Cortex of kidney (tissue), 1 donor: ENCODE measurements at places on chromosomes 7 and 10.

DNA sequence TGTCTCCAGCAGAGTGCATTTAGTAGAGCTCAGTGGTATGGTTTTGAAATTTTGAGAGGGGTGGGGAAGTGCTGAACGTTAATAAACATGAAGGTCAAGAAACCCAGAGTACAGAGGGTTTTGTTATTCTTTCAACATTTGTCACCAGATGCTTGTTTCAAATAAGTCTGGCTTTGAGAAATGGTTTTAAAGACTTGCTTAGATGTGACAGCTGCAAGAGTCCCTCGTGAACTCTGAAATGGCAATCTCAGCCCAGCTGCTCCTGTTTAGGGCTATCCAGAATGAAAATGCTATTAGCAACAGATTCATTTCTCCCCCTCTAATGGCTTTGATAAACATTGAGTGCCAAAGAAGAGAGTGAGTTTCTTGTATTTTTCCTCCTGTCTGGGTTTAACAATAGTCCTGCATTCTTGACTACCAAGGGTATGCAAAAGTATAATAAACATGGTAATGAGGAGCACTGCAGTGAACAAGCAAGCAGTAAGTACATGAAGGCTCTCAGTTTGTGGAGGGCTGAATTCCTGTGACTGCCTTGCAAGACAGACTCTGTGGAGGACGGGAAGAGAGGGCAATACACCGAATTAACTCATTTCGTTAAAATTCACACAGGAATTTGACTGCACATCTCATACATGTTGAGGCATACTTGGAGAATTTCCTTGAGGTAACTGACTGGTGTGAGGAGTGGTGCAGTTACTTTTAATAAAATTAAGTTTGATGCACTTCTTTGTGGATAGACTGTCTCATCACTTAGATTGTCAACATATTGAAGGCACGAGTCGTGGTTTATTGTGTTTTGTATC is 490.9 kb downstream of the REEP3 start:
- DNase-seq = no peak

GRCh38 chr10:74529205-74529604 is 297.2 kb upstream of the KAT6B start:
- DNase-seq = no peak

DNA sequence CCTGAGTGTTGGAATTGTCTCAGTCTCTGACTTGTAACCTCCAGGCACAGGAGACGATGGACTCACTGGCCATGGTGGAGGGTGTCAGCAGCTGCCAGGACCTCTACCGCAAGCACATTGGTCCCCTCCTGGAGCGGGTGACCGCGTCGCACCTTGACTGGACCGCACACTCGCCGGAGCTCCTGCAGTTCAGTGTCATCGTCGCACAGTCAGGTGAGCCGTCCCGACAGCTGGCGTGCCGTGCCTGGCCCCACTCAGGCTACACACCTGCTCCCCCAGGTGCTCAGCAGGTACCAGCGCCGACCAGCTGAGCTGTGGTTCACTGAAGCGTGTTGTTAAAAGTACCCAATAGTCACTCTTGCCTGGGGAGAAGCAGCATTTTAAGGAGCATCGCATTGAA is 36.7 kb upstream of the PRKAR1B start:
- no peak for DNase-seq

DNA sequence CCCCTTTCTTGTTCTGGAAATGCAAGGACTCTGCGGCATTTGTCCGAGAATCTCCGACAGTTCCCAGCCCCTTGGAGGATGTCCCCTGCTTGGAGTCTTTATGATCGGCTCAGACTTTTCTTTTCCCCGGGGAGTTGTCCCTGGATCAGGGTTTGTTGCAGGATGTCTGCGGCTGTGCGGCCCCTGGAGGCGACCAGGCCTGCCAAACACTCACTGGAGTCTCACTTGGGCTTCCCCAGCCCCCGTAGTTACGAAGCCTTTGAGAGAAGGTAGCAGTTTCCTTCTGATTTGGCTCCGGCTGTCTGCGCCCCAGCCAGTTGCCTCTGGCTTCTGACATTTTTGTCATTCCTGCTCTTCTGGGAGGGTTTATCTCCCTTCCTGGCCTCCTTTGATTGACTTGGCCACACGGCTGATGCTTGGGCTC is 16.1 kb downstream of the COL26A1 start:
- DNase-seq = no peak

DNA sequence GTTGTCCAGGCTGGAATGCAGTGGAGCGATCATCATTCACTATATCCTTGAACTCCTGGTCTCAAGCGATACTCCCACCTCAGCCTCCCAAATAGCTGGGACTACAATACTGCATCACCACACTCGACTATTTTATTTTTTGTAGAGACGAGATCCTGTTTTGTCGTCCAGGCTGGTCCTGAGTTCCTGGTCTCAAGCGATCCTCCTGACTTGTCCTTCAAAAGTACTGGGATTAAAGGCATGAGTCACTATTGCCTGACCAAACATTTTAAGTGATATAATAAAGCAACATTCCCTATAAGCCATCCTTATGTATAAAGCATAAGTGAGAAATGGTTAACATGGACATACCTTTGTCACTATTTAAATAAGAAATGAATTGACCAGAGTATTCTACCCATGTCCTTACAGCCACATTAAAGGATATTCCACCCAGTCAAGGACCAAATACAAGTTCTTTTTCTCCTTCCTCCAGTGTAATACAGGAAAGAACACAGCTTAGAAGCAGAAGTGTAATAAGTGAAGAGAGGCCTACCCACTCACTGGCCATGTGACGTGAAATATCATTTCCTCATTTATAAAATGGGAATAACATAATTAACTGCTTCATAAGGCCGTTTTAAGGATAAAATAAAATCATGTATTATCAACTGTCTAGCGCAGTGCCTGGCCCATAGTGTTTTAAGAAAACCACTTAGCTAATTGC is 82.0 kb downstream of the DOCK4 start:
- no peak for DNase-seq

- DNase-seq = no peak
Measured at GRCh38 chr10:24806262-24806661, 82.6 kb upstream of the ARHGAP21 start.

- no peak for DNase-seq
Measured at GRCh38 chr10:7218968-7219367, 191.9 kb downstream of the SFMBT2 start.

DNA sequence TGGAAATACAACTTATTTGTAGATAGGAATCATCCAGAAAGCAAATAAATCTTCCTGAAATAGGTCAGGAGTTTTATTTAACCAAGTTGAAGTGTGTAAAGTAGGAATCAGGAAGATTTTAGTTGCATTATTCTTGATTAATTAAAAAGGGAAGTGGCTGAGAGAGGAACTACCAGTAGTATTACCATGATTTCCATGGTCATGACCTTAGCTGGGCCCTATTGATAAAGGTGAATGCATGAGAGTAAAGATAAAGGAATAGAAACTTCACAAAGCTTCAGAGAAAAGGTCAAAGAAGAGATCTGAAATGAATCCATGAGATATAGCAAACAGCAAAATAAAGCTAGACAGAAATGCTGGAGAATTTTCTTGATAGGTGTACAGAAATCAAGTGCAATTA is 46.2 kb upstream of the DLX6 start:
- DNase-seq = no peak

GRCh38 chr7:50598460-50599343 is 33.5 kb upstream of the DDC start:
- no peak for DNase-seq

GRCh38 chr10:127150136-127150535 is 46.3 kb downstream of the INSYN2A start:
- DNase-seq = no peak

DNA sequence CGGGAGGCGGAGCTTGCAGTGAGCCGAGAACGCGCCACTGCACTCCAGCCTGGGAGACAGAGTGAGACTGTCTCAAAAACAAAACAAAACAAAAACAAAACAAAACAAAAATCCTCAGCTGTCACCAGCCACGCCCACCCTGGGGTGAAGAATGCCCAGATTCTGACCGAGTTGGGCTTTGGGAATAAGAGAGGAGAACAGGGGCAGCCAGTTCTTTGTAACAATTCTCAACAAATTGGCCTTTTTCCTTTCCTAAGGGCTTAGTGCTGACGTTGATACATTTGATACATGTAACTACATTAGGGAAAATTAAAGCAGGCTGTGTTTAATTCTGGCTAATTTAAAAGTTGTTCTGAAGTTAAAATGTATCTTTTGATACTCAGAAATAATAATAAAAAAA is 121.0 kb downstream of the EPC1 start:
- no peak for DNase-seq

DNA sequence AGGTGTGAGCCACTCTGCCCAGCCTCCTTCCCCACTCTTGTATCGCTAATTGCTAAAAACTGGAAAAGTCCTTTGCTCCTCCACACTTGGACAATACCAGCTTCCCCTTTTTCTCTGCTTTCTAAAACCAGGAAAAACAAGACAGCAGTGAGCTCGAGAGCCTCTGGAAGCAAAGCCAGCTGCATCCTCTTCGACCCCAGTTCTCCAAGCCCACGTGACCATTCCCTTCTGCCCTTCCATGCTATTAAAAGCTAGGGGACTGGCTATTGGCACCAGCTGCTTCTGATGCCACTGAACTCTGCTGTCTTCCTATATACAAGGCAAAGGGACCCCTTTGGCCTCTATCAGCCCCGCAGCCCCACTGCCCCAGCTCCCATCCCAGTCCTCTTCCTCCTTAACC is 92.2 kb downstream of the SPDYE5 start:
- DNase-seq = no peak

DNA sequence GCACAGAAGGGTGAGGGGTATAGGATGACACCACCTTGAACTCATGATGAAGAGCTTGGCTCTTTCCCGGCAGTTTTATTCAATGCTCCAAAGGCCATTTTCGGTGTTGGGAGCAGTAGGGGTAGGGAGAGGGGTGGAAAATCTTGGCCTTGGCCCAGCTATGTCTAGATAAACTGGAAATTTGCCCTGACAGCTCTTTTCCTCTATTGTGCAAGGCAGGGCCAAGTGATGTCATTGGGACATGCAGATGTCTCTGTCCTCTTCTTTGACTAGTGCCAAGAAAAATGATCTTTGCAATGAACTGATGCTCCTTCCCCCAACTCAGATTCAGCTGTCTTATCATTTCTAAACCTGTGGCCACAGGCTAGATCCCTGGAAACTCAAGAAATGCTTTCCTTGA is 27.7 kb upstream of the PRKCQ start:
- DNase-seq = no peak

GRCh38 chr7:87886875-87887274 is 10.6 kb downstream of the DBF4 start:
- no peak for DNase-seq

DNA sequence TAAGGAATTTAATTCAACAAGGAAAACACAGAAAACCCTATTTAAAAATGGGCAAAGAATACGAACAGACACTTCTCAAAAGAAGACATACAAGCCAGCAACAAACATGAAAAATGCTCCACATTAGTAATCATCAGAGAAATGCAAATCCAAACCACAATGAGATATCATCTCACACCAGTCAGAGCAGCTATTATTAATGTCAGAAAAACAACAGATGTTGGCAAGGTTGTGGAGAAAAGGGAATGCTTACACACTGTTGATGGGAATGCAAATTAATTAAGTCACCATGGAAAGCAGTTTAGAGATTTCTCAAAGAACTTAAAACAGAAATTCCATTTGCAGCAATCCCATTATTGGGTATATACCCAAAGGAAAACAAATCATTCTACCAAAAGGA is 55.2 kb downstream of the GCC1 start:
- no peak for DNase-seq

DNA sequence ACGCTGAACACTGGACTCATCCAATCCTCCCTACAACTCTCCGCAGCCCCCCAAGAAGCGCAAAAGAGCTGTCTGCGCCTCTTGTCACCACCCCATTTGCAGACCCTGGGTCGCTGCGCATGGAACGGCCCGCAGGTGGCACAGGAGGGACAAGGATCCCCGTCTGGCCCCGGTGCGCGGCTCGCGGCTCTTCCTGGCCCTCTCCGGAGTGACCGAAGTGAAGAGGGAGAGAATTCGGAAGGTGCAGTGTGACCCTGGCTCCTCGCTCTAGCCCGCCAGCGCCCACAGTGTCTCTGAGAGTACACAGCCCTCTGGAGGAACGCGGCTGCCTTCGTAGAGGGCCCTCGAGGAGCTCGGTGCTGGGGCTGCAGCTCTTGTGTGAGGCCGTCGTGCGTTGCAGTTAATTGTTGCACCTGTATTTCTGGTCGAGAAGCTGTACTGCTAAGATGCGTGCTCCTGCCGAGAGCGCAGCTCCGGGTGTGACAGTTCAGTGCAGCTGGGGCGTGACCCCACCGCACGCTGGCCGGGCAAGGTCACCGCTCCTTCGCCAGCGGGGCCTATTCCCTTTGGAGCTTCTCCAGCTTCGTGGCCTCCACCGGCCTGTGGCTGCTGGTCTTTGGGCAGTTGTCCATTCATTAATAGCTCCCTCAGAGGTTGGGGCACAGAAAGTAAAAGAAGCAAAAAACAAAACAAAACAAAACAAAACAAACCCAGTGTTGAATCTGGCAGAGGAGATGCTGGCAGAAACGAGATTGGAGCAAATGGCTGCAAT is 119.0 kb downstream of the SEC23IP start:
- DNase-seq = no peak

DNA sequence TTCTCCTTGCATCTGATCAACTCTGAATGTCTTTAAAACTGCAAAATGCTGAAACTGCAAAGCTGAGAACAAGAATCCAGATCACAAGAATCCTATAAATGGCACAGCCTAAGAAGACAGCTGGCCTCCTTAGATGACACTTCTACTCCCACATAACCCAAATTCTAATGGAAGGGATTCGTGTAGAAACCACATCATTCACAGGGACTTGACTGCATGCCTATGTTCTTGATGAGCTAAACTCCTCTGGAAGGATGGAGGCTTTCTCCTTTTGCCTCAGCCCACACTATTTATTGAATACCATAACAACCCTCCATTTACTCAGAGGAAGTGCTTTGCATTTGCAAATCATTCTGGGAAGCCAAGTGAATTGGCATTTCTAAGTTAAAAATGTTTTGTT is 252.5 kb upstream of the VWC2 start:
- DNase-seq = no peak

- no peak for DNase-seq
Measured at GRCh38 chr10:78960316-78960800, 108.4 kb upstream of the ZMIZ1 start.

DNA sequence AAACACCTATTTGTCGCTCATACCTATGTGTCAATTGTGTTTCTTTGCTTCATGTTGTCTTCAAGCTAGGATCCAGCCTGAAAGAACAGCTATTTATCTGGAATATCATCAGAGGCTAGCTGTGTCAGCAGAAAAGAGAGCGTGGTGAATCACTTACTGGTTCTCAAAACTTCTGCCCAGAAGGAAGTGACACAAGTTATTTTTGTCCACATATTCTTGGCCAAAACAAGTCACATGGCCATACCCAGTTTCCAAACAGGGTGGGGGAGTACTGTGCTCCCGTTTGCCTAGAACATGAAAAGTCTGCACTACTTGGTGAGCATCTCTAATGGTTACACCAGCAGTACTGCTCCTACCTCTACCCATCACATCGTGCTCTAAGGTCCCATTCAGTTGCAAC is 160.9 kb upstream of the CSTF2T start:
- no peak for DNase-seq
